ENCODE measurements at places on chromosomes 4 and X. TPM values are rescaled to one million over a fixed set of nuclear protein-coding genes. Genes with fewer than 3 reads are reported as not detected.

DNA sequence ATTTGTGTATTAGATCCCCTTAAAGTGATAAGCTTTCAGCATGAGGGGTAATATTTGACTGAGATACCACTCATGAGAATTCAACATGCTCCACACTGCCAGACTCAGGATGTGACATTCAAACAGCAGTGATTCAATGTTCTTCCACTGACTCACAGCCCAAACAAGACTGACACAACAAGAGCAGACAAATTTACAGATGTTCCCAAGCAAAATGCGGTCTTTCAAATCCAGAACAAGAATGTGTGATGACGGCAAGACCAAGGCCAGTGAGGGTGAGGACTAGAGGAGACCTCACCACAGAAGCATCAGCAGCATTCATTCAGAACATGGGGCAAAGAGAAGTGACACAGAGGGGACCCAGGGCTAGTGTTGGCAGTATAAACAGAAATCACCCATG, 99.3 kb upstream of the GRIA3 start:
- H3K36me3 ChIP-seq, result no peaks in the 10 kb centered on the region
- no peak for DNase-seq
- no peaks in the 10 kb centered on the region for H3K4me1 ChIP-seq
- H3K4me3 ChIP-seq, result no peak overlapping the region
- no peaks in the 10 kb centered on the region for H3K27me3 ChIP-seq

DNA sequence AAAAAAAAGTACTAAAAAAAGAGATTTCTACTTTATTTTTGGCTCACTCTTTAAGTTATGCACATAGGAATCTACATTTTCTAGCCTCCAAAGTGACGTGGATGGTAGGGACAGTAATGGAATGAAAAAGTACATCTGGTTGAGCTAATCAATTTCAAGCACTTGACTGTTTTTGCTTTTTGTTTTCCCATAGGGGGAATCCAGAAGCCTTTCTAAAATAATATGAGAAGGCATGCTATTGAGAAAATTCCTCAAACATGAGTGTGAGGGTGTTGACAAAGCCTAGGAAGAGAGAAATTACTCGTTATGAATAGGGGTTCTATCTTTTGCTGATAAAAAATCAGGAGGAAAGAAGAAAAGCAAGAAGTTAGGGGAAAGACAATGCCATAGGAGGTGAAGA, 242.5 kb upstream of the PUDP start:
- H3K36me3 ChIP-seq, result no peaks in the 10 kb centered on the region
- DNase-seq, result no peak
- H3K27ac ChIP-seq, result no peak overlapping the region
- H3K27me3 ChIP-seq, result no peaks in the 10 kb centered on the region

GRCh38 chr4:113368056-113368455, 318.6 kb downstream of the ANK2 start:
- no peak overlapping the region for H3K4me3 ChIP-seq
- no peaks in the 10 kb centered on the region for H3K4me1 ChIP-seq
- DNase-seq, result no peak
- no peaks in the 10 kb centered on the region for H3K36me3 ChIP-seq

- DNase-seq, result no peak
- peaks cover 11% of the 10 kb centered on the region for H3K4me1 ChIP-seq
- H3K36me3 ChIP-seq, result peaks cover 5% of the 10 kb centered on the region
- H3K27ac ChIP-seq, result no peak overlapping the region
These were observed 8.2 kb upstream of the TLR10 start for GRCh38 chr4:38791010-38791409.

GRCh38 chrX:94058728-94059382, 384.8 kb downstream of the FAM133A start:
- H3K4me1 ChIP-seq, result no peaks in the 10 kb centered on the region
- no peaks in the 10 kb centered on the region for H3K27me3 ChIP-seq
- no peak overlapping the region for H3K4me3 ChIP-seq
- no peaks in the 10 kb centered on the region for H3K36me3 ChIP-seq
- DNase-seq, result no peak

DNA sequence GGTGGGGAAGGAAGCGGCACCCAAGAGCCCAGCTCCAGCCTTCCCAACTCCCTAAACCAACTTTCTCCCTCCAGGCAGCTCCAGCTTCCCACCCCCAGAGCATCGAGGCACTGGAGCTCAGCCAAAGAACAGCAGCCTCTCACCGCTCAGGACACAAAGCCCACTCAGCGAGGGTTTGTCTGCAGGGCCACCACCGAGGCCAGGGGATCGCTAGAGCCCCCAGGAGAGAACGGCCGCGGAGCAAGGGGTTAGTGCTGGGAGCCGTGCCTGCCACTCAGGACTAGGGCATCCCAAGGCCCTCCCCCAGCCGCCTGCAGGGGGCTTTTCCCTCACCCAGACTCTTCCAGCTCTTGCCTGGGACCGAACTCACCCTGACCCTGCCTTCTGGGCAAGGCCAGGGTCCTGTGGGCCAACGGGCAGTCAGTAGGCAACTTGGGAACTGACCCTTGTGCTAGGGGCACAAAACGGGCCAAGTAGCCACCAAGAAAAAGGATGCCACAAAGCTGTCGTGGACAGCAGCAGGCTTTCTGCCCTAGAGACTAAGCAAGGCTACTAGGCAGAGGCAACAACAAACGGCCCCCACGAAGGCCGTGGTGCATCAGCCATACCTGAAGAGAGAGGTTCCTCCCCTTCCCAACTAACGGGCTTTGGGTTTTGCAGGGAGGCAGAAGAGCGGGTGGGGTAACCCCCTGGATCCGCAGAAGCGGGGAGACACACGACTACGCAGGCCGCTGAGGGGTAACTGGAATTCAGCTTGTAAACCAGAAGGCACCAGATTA, 2.3 kb downstream of the HCFC1 start:
- peak overlapping the region; percentile 80 for H3K4me3 ChIP-seq
- DNase-seq, result no peak
- H3K27ac ChIP-seq, result peak overlapping the region; percentile 66
- peaks cover 16% of the 10 kb centered on the region for H3K4me1 ChIP-seq

DNA sequence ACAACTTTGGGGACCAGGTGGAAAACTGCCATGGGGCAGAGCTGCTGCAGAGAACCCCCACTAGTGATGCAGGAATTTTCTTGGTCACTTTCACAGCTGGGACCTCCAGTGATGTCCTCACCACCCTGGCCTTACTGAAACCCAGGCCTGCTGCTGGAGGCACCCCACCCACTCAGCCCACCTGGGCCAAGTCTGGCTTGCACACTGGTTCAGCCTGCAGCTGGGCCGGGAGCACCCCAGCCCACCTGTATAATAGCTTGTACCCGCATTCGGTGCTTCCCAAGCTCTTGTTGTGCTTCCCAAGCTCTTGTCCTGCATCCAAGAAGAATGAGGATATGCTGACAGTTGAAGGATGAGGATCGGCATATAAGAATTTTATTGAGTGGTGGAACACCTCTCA, 86.4 kb upstream of the ZMAT1 start:
- no peaks in the 10 kb centered on the region for H3K36me3 ChIP-seq
- H3K27ac ChIP-seq, result no peak overlapping the region
- no peak overlapping the region for H3K4me3 ChIP-seq
- DNase-seq, result no peak
- no peaks in the 10 kb centered on the region for H3K27me3 ChIP-seq
- no peaks in the 10 kb centered on the region for H3K4me1 ChIP-seq

GRCh38 chr4:141571793-141572192, 64.6 kb upstream of the IL15 start:
- no peaks in the 10 kb centered on the region for H3K4me1 ChIP-seq
- no peak overlapping the region for H3K27ac ChIP-seq
- DNase-seq, result no peak
- no peak overlapping the region for H3K4me3 ChIP-seq
- H3K27me3 ChIP-seq, result no peaks in the 10 kb centered on the region

GRCh38 chr4:156073976-156074375, 120.3 kb upstream of the CTSO start:
- H3K4me1 ChIP-seq, result no peaks in the 10 kb centered on the region
- H3K4me3 ChIP-seq, result no peak overlapping the region
- DNase-seq, result no peak
- H3K36me3 ChIP-seq, result no peaks in the 10 kb centered on the region

DNA sequence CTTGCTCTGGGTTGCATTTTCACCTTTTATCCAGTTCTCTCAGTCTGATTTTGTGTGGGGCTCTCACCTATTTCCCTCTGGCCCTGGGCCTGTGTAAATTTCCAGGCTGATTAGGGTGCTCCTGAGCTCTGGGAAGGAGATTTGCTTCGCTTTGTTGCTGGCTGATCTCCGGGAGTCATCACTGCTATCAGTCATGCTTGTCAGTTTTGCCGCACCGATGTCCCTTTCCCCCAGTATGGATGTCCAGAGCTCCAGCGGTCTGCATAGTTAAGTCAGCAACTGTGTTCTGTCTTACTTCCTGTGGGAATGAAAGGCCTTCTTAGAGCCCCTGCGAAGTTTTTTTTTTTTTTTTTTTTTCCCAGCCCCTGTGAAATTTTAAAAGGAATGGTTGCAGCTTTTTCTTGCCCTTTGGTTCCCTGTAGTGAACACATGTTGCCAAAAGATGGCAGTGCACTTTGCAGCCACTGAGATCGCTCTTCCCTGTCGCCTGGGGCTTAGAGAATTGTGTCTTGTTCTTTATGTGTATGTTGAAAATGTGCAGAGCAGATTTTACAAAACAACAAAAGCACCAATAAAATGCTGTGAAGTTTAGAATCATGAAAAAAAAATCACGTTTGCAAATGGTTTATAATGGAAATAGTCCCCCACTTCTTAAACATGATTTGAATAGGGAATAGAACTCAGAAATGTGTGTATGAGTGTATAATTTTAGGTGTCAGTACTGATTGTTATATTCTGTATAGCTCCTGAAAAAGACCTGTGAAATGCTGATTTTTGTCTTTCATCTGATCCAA, 109.1 kb upstream of the SLC4A4 start:
- no peak overlapping the region for H3K27ac ChIP-seq
- no peak overlapping the region for H3K4me3 ChIP-seq
- H3K4me1 ChIP-seq, result no peaks in the 10 kb centered on the region
- no peaks in the 10 kb centered on the region for H3K36me3 ChIP-seq

GRCh38 chr4:78525559-78525958, 26.0 kb upstream of the ANXA3 start:
- H3K27ac ChIP-seq, result no peak overlapping the region
- no peaks in the 10 kb centered on the region for H3K4me1 ChIP-seq
- H3K4me3 ChIP-seq, result no peak overlapping the region
- no peak for DNase-seq

DNA sequence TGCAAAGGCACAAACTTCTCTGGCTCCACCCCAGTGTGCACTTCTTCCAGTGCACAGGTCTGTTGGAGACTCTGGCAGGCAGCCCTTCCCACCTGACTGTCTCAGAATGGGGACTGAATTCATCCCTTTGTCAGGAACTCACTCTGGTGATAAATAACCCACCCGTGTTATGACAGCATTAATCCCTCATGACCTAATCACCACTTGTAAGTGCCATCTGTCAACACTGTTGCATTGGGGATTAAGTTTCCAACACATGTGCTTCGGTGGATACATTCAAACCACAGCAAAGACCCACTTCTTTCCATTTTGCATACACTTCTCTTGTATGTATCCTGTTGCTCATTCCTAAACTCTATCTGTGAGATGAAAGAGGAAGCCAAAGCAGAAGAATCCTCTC, 1002.9 kb upstream of the IGFBP7 start:
- DNase-seq, result no peak
- H3K4me3 ChIP-seq, result no peak overlapping the region
- H3K4me1 ChIP-seq, result no peaks in the 10 kb centered on the region
- H3K27ac ChIP-seq, result no peak overlapping the region

GRCh38 chr4:83305187-83305586, 20.6 kb upstream of the COQ2 start:
- H3K27me3 ChIP-seq, result no peaks in the 10 kb centered on the region
- no peak overlapping the region for H3K27ac ChIP-seq
- no peak for DNase-seq
- no peak overlapping the region for H3K4me3 ChIP-seq

- H3K27me3 ChIP-seq, result peaks cover 33% of the 10 kb centered on the region
- DNase-seq, result no peak
- H3K4me3 ChIP-seq, result peak overlapping the region; percentile 20
- no peak overlapping the region for H3K27ac ChIP-seq
These were observed 2.7 kb downstream of the LEF1 start for GRCh38 chr4:108166038-108166437.

GRCh38 chr4:38189445-38189844, 229.2 kb downstream of the PTTG2 start:
- H3K4me1 ChIP-seq, result no peaks in the 10 kb centered on the region
- no peaks in the 10 kb centered on the region for H3K36me3 ChIP-seq
- H3K27ac ChIP-seq, result no peak overlapping the region

DNA sequence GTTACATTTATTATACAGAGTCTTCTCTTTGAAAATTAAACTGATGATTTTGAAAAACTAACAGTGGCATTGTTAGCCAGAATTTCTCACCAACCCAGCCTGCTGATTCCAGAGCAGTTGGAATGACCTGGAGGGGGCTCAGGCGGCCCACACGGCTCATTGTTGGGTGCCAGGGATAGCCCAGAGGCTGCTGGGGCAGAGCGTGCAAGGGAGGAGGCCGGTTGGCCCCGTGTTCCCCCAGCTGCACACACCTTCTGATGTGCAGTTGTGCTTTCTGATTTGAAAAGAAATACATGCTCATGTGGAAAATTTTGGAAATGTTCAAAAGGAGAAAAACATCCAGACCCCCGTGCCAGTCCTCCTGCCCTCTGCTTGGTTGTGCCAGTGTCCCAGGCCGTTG, 20.6 kb downstream of the WFS1 start:
- H3K4me1 ChIP-seq, result no peaks in the 10 kb centered on the region
- no peaks in the 10 kb centered on the region for H3K27me3 ChIP-seq
- DNase-seq, result no peak
- H3K27ac ChIP-seq, result no peak overlapping the region
- no peaks in the 10 kb centered on the region for H3K36me3 ChIP-seq

DNA sequence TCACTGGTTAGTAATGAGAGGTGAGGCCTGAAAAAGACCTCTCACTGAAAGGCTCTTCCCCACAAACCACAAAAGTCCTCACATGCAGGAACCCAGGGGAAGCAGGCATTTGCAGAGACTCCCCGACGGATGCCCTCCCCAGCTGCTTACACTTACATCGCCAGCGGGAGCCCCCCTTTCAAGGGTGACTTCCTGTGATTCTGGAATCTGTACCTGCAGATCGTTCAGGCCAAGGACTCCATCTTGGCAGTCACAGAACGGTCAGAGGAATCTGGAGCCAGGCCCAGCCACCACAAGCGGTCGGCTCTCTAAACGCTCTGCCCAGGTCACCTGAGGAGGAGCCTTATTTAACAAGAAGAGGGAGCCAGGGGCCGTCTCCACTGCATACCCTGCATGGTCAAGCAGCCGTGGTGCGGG, 71.3 kb upstream of the STS start:
- no peaks in the 10 kb centered on the region for H3K4me1 ChIP-seq
- H3K27me3 ChIP-seq, result no peaks in the 10 kb centered on the region
- peaks cover 7% of the 10 kb centered on the region for H3K36me3 ChIP-seq
- H3K27ac ChIP-seq, result no peak overlapping the region

The TLR6 gene
- total RNA-seq, result 22.4 TPM

The WNK3 gene
- 0.15 TPM for total RNA-seq

The PAGE5 gene
- not detected for total RNA-seq

The TMEM154 gene
- 42.3 TPM for total RNA-seq

The BEX1 gene
- not detected for total RNA-seq

The CCNI gene
- total RNA-seq, result 169 TPM

The ZNF711 gene
- 2.0 TPM for total RNA-seq

The MSX1 gene
- 0.18 TPM for total RNA-seq

The ANXA10 gene
- not detected for total RNA-seq
